Skin of body (tissue), 3 donors: ENCODE measurements at places on chromosomes 6 and 20.

GRCh38 chr6:17984812-17985670 is 2.4 kb downstream of the KIF13A start:
- DNase-seq = peak; percentile 36

GRCh38 chr20:25285856-25286798 is 38.2 kb downstream of the PYGB start:
- no peak for DNase-seq

DNA sequence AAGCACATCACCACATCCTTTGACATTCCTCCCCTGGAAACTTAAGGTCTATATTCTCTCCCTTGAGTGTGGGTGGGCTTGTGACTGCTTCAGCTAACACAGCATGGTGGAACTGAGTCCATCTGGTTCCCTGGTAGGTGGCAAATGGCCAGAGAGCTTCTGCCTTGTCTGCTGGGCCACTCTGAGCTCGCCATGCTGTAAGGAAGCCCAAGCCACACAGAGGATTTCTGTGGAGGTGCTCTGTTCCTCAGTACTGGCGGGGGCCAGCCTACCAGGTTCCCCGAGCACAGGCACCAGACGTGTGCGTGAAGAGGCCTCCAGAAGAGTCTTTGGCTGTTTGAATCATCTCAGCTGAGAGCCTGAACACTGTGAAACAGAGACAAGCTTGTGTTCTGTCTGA is 41.6 kb upstream of the PMEPA1 start:
- no peak for DNase-seq

DNA sequence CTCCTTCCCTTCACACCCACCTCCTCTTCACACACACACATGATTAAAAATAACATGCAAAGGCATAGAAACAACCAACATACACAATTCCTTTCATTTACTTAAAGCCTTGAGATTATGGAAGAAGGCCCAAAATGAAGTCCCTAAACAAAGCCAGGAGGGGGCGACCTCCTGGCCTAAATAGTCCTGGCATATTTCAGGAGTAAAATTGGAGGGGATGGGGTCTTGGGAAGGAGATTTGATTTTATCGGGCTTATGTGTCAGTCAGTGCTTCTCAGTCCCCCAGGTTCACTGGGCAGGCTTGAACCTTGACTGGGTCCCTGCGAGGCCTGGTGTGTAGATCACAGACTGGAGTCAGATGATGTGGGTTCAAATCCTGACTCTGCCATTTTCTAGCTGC is 266.4 kb downstream of the SAMD5 start:
- no peak for DNase-seq

GRCh38 chr6:104608101-104608500 is 251.6 kb downstream of the HACE1 start:
- DNase-seq = peak; percentile 88

DNA sequence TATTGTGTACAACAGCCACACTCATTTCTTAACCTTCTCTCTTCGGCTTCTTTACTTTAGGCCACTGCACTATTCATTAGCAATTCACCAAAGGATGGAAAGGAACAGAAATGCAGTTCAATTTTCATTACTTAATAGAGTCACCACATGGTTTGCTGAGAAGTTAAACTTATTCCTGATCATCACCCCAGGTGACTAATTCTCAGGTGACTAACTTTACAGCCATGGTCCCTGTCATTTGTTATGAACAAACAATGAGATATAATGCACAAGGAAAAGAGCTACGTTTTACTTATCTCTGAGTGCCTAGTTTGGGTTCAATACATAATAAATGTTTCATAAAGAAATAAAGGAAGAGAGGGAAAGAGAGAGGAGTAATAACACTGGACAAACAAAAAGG is 45.8 kb upstream of the DST start:
- no peak for DNase-seq

- no peak for DNase-seq
Observed at GRCh38 chr6:127366282-127367022, 23.0 kb upstream of the ECHDC1 start.

DNA sequence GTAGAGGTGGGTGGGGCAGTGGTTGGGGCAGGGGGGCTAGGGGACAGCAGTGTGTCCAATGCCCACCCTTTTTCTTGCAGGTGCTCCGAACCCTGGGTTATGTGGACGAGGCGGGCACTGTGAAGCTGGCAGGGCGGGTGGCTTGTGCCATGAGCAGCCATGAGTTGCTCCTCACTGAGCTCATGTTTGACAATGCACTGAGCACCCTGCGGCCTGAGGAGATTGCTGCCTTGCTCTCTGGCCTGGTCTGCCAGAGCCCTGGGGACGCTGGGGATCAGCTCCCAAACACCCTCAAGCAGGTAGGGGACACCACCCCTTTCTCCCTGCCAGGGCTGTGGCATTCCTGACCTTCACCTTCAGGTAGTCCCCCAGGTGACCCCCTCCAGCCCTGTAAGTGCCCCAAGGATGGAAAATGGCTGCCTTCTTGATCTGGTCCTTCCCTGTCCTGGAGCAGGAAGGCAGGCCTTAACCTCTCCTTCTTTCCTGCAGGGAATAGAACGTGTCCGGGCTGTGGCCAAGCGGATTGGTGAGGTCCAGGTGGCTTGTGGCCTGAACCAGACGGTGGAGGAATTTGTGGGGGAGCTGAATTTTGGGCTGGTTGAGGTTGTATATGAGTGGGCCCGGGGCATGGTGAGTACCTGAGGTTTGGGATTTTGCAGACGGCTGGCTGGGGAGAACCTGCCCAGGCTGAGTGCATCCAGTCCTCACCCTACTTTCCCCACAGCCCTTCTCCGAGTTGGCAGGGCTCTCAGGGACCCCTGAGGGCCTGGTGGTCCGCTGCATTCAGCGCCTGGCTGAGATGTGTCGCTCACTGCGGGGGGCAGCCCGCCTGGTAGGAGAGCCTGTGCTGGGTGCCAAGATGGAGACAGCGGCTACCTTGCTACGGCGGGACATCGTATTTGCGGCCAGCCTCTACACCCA is 2.9 kb downstream of the DXO start:
- no peak for DNase-seq

GRCh38 chr20:6959900-6960312 is 192.4 kb downstream of the BMP2 start:
- DNase-seq = no peak

DNA sequence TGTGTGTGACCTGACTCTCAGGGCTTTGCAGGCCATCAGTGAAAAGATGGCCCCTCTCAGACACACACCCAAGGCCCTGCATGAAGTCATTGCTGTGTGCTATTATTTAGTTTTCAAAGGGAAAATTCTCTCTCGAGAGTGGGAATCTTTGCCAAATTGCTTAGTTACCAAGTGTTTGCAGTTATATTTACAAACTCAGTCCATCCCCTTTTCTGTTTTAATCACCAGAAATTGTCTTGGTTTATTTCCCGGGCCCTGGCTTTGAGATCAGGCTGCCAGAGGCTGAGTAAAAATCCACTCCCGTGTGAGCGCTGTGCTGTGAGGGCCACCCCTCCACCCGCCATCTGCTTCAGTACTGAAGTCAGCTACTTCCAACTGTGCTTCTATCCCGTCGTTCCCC is 163.1 kb downstream of the SOD2 start:
- peak; percentile 95 for DNase-seq

- no peak for DNase-seq
Observed at GRCh38 chr6:82681119-82681714, 317.6 kb downstream of the TPBG start.

DNA sequence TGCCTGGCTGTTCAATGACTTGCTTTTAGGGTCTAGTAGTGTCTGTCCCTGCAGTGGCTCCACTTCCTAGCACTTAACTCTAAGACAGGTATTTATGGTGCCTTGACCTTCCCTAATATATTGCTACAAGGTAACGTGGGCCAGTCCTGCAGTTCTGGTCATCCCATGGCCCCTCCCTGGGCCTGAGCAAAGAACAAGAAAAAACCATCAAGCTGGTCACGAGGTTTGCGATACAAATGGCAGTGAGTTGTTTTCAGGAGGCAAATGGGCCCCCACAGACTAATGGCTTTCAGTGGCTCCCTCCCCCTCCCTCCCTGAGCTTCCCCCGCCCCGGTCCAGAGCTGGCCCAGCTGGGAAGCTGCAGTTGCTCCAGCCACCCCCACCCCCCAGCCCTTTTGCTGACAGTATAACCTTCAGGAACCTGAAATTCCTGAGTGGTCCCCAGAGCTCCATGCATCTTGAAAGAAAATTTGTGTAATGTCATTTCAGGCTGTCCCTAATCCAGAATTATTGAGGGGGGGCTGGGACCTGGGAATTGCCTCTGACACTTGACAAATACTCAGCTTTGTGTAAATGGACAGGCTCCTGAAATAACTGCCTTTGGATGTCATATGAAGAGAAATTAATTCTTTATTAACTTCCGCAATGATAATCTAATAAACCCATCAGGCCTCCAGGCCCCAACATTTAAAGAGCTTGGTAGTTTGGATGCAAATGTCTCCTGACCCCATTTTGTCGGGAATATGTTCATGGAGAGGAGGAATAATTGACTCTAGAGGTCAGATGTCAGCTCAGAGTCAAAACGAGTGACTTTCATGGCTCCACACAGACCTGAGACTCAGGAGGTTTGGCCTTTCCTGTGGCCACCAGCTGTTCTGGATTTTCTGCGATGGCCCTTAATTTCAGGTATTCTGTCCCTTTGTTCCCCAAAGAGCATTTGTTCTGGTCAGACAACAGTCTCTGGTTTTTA is 153.2 kb upstream of the TOP1 start:
- no peak for DNase-seq

DNA sequence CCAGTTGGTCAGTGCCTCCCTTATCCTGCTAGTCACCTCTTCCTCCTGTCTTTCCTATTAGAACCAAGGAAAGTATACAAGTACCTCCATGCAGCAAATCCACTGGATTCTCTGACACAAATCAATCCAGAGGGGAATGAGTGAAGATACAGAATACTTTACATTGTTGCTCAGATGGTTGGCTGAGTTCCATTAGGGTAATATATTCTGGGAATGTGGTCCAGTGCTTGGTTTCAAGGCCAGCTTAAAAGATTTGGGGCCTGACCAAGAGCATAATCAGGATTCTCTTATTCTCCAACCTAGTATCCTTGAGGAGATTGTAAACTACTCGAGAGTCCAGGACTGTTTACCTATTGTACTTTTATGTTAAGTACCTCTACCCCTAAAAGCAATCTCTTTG is 23.0 kb downstream of the CARMIL1 start:
- no peak for DNase-seq

DNA sequence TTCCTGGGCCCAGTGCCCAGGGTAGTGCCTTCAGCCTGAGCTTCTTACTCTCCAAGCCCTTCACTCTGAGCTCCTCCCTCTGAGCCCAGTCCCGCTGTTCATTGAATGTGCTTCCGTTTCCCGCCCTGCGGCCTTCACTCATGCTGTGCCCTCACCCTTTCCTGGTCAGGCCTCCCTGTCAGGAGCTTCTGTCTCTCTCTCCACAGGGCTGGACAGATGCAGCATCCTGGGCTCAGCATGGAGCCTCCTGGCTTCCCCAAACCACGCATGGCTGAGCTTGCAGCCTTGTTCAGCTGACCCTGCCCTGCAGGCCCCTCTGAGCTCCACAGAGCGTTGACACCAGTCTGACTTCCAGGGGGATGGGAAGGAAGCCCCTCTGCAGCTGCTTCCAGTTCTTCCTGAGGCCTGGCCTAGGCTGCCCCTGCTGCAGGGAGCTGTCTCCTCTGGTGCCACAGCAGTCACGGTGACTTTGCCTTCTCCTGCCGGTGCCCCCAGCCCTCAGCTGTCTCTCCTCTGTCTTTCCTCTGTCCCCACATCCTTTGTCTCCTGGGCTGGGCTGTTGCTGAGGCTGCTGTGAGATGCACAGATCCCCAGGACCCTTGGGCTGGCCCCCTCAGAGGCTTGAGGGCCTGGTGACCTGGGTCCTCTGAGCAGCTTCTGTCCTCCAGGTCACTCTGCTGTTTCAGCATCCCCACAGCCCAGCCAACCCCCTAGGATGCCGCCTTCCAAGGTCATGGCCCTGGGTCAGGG is 7.9 kb upstream of the MYT1 start:
- no peak for DNase-seq

GRCh38 chr6:26022737-26023136 is 60.1 kb downstream of the TRIM38 start:
- DNase-seq = no peak

DNA sequence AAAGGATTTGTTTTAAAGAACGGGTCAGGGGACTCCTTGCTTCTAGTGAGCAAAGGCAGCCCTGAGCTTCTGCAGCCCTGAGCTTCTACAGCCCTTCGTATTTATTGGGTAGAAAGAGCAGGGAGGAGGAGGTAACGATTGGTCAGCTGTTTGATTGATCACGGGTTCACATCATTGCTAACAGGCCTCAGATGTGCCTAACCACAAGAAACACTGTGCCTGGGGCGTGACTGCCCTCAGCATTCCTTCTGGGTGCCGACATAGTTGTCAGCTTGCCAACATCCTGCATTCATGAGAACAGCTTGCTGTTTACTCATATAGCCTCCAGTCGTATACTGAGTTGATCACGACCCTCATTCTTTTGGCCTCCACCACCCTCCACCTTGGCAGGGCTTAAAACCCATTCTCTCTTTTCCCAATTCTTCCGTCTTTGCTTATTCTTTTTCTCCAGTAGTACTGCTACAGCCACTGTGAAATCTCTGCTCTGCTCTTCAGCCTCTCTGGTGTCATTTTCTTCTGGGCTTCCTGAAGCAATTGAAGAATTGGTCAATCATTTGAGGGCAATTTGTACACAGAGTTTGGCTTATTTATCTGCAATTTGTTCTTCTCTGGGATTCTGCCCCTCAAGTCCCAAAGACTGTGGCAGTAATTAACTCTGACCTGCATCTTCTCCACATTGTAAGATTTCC is 25.4 kb upstream of the NOP56 start:
- no peak for DNase-seq

DNA sequence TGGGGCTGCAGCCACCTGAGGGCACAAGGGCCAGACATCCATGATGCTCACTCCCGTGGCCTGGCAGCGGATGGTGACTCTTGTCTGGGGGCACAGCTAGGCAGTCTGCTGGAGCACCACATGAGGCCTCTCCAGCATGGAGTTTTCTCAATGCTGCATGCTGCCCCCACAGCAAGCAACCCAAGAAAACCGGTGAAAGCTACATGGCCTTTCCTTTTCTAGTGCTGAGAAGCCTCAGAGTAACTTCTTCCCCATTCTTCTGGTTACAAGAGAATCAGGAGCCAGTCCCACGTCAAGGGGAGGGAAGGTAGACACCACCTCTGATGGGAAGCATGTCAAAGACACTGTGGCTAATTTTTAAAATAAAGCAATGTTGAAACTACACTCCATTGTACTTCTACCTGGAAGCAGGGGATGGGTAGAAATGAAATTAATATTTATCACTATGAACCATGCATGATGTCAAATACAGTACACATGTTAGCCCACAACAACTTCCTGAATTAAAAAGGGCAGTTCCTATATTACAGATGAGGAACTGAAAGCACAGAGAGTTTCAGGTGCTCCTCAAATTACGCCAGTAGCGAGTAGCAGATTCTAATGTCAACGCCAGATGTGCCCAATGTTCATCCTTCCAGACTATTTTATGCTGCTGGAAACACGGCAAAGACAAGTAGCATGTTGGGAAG is 101.5 kb downstream of the LAMP5 start:
- DNase-seq = no peak

- peak; percentile 84 for DNase-seq
Observed at GRCh38 chr6:14499841-14500240, 382.3 kb downstream of the CD83 start.
